ENCODE measurements at places on chromosomes 7 and 10.

DNA sequence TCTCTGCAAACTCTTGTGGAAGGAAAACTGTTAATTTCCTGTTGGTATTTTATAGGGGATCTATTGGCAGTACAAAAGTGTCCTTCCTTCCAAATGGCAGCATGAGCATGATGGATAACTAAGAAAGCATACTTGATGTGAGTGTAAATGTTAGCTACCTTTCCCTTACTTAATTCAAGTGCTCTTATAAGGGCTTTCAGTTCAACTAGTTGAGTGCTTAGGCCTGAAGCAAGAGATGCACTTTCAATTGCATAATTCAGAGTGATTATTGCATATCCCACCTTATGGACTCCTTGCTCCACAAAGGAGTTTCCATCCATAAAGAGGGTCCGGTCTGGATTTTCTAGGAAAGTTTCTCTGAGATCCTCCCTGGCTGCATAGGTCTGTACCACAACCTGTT lies 56.3 kb upstream of the CYP2C8 start:
- no peaks in the 10 kb centered on the region for H3K27me3 ChIP-seq
- H3K27ac ChIP-seq = no peak overlapping the region
- no peaks in the 10 kb centered on the region for H3K4me1 ChIP-seq
- H3K4me3 ChIP-seq = no peak overlapping the region
- no peaks in the 10 kb centered on the region for H3K36me3 ChIP-seq
- no peak for DNase-seq

DNA sequence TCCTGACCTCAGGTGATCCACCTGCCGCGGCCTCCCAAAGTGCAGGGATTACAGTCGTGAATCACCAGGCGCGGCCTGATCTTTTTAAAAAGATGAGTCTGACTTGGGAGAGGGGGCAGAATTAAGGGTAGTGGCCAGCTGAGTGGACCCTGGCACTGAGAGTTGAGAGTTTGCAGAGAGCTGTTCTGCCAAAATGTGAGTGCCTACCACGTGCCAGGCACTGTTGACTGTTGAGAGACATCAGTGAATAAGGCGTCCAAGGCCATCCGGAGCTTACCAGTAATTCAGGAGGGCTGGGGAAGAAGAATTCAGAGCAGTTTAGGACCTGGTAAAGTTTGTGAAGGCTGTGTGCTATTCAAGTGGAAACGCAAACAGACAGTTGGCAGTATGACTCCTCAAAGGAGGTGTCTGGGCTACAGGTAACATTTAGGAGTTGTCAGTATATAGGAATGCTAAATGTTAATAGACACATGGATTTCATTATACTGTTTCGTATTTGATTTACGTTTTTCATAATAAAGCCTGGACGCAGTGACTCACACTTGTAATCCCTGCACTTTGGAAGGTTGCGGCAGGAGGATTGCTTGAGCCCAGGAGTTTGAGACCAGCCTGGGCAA lies 1.5 kb downstream of the NIPSNAP2 start:
- no peaks in the 10 kb centered on the region for H3K36me3 ChIP-seq
- H3K27ac ChIP-seq = peak overlapping the region; percentile 96
- H3K27me3 ChIP-seq = no peaks in the 10 kb centered on the region
- H3K4me1 ChIP-seq = peaks cover 13% of the 10 kb centered on the region
- no peak for DNase-seq

DNA sequence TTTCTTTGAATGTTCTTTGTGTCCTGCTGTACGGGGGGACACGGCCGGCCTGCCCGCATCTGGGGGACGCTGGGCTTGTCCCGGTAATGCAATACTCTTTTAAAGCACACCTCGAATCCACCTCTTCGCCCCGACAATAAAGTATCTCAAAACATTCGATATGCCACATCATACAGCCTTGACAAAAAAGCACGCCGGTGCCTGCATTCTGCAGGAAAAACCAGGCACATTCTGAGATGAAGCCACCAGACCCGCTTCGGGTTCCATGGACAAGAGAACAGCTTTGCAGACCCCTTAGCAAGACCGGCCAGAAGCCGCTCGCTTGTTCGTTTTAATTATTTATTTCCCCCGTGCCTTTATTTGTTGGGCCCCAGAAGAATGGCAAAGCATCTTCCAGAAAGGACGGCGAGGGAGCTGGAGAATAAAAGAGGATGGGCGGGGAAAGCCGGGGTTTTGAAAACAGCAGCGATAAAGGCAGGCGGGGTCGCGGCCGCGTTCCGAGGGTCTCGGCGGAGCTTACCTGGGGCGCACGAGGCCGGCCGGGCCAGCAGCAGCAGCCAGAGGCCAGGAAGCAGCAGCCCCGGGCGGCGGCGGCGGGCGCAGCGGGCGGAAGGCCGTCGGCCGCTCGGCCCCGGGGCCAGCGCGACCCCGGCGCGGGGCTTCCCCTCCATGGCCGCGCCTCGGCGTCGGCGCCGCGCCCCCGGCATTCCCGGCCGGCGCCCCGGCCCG lies 462 bp downstream of the KIAA1549 start:
- H3K4me3 ChIP-seq = peak overlapping the region; percentile 64
- no peak for DNase-seq
- peaks cover 15% of the 10 kb centered on the region for H3K4me1 ChIP-seq
- H3K27ac ChIP-seq = no peak overlapping the region
- H3K36me3 ChIP-seq = no peaks in the 10 kb centered on the region

GRCh38 chr7:82477733-82478515 lies 34.3 kb upstream of the CACNA2D1 start:
- no peak for DNase-seq
- H3K27me3 ChIP-seq = no peaks in the 10 kb centered on the region
- no peak overlapping the region for H3K4me3 ChIP-seq
- H3K27ac ChIP-seq = no peak overlapping the region
- no peaks in the 10 kb centered on the region for H3K4me1 ChIP-seq

- no peak overlapping the region for H3K4me3 ChIP-seq
- no peak overlapping the region for H3K27ac ChIP-seq
- no peak for DNase-seq
- H3K27me3 ChIP-seq = no peaks in the 10 kb centered on the region
Observed at GRCh38 chr10:21950566-21950965, 53.0 kb downstream of the DNAJC1 start.

DNA sequence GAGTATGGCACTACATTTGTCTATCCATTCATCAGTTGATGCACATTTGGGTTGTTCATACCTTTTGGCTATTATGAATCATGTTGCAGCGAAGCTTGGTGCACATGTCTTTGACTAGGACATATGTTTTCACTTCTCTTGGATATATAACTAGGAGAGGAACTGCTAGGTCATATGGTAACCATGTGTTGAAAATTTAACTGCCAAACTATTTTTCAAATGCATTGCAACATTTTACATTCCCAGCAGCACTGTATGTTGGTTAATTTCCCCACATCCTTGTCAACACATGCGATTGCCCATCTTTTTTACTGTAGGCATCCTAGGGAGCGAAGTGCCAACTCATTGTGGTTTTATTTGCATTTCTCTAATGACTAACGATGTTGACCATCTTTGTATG lies 183.4 kb downstream of the PRKCQ start:
- H3K4me3 ChIP-seq = no peak overlapping the region
- H3K36me3 ChIP-seq = no peaks in the 10 kb centered on the region
- no peak for DNase-seq
- no peak overlapping the region for H3K27ac ChIP-seq
- H3K4me1 ChIP-seq = no peaks in the 10 kb centered on the region

GRCh38 chr7:130141161-130141883 lies 63.9 kb downstream of the TMEM209 start:
- no peaks in the 10 kb centered on the region for H3K36me3 ChIP-seq
- H3K27me3 ChIP-seq = no peaks in the 10 kb centered on the region
- H3K4me1 ChIP-seq = peaks cover 26% of the 10 kb centered on the region
- peak overlapping the region; percentile 69 for H3K4me3 ChIP-seq
- H3K27ac ChIP-seq = peak overlapping the region; percentile 71

DNA sequence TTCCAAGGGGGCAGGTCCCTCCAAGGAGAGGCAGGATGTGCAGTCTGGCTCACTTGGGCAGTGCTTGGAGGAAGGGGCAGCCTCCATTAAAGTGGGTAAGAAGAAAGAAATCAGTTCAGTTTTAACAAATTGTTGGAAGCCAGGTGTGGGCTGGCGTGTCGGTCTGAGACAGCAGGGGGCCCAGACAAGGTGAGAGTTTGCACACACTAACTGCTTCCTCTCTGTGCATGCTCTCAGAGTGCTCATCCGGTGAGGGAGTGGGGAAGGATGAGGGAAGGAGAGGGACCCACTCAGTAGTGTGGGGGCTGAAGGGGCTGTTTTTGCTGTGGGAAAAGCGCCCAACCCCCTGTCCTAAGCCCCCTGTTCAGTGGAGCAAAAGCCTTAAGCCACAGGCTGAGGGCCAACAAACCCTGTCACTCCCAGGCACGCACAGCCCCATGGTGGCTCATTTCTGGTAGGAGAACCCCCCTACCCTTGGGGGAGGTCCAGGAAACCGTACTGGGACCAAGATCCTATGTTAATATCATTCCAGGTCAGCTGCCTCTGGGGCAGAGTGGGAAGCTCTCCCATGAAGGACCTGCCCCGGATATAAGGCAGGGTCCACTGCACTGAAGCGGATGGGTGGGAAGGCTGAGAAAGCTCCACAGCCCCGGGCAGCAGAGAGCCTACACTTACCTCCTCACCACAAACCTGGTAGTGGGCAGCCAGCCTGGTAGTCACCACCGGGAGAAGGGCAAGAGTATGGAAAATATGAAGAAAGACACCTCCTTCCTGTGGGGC lies 5.1 kb upstream of the PCBD1 start:
- no peaks in the 10 kb centered on the region for H3K36me3 ChIP-seq
- no peaks in the 10 kb centered on the region for H3K27me3 ChIP-seq

DNA sequence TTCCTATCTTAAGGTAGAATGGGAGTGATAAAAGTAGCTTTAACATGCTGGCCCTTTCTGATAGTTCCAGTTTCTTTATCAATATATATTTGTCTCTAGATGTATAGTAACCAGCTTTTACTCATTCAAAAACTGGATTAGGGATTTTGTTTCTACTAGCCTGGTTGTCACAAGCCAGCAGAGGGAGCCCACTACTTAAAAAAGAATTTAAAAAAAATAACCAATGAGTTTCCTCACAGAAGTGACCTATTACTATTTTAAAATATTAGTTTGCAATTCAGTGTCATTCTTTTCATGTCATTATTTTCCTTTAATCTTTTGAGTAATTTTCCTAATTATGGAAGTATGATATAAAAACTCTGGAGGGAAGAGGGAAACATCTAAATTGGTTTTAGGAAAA lies 142.1 kb downstream of the PHTF2 start:
- H3K36me3 ChIP-seq = no peaks in the 10 kb centered on the region
- H3K4me3 ChIP-seq = no peak overlapping the region
- peak; percentile 16 for DNase-seq
- H3K27me3 ChIP-seq = no peaks in the 10 kb centered on the region

GRCh38 chr7:100875356-100875751 lies 451 bp downstream of the SRRT start:
- no peak for DNase-seq
- H3K36me3 ChIP-seq = no peaks in the 10 kb centered on the region
- no peaks in the 10 kb centered on the region for H3K27me3 ChIP-seq

- DNase-seq = no peak
- no peaks in the 10 kb centered on the region for H3K36me3 ChIP-seq
- H3K27me3 ChIP-seq = no peaks in the 10 kb centered on the region
- no peak overlapping the region for H3K27ac ChIP-seq
Observed at GRCh38 chr10:34006471-34006870, 672.0 kb upstream of the NRP1 start.

DNA sequence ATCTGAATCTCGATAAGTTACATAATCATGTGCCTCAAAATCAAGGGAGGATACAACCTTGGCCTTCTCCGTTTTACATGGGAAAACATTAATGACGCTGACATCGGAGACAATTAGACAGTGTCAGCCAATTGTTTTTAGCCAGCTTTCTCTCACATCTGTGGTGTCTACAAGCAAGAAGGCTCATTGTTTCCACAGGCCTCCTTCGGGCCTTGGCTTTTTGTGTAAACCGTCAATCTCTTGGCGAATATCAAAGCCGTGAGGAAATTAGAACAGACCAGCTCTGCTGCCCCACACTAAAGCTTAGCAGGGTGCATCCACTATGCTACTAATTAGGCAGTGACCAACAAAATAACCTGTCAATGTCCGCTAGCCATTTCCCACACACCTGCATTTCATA lies 43.2 kb downstream of the VAX1 start:
- no peak overlapping the region for H3K27ac ChIP-seq
- H3K27me3 ChIP-seq = peaks cover 8% of the 10 kb centered on the region
- no peak for DNase-seq
- no peak overlapping the region for H3K4me3 ChIP-seq
- H3K4me1 ChIP-seq = no peaks in the 10 kb centered on the region
- H3K36me3 ChIP-seq = no peaks in the 10 kb centered on the region

DNA sequence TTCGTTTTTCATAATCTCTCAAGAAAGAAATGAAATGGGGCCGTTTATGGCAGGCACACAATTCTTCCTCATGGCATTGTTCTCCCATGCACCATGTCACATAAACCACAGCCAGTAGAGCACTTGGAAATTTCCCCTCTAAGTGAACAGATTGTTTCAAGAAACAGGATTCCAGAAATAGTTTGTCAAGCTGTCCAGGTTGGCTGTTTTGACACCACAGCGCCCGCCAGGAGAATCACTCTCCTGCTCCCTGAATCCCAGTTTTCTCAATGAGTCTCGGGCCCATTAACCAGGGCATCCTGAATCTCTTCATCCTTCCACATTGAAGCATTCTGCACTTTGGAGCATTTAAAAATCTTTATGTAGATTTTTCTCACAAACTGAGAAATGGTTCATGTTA lies 172.2 kb upstream of the NEBL start:
- no peaks in the 10 kb centered on the region for H3K27me3 ChIP-seq
- no peak overlapping the region for H3K4me3 ChIP-seq
- H3K36me3 ChIP-seq = no peaks in the 10 kb centered on the region
- H3K4me1 ChIP-seq = no peaks in the 10 kb centered on the region
- DNase-seq = no peak

GRCh38 chr10:108392286-108392685 lies 1227.8 kb upstream of the SORCS1 start:
- no peaks in the 10 kb centered on the region for H3K4me1 ChIP-seq
- no peak for DNase-seq
- H3K27ac ChIP-seq = no peak overlapping the region
- H3K27me3 ChIP-seq = no peaks in the 10 kb centered on the region
- no peaks in the 10 kb centered on the region for H3K36me3 ChIP-seq

GRCh38 chr10:106384496-106384895 lies 780.0 kb downstream of the SORCS1 start:
- no peaks in the 10 kb centered on the region for H3K36me3 ChIP-seq
- DNase-seq = no peak
- H3K4me3 ChIP-seq = no peak overlapping the region
- no peaks in the 10 kb centered on the region for H3K27me3 ChIP-seq
- no peak overlapping the region for H3K27ac ChIP-seq

- H3K27ac ChIP-seq = no peak overlapping the region
- H3K4me3 ChIP-seq = no peak overlapping the region
- H3K4me1 ChIP-seq = no peaks in the 10 kb centered on the region
- no peak for DNase-seq
- no peaks in the 10 kb centered on the region for H3K27me3 ChIP-seq
Observed at GRCh38 chr7:14016950-14017349, 27.5 kb upstream of the ETV1 start.

GRCh38 chr7:139403601-139404000 lies 43.9 kb downstream of the LUC7L2 start:
- peaks cover 73% of the 10 kb centered on the region for H3K36me3 ChIP-seq
- H3K4me1 ChIP-seq = no peaks in the 10 kb centered on the region
- no peak overlapping the region for H3K4me3 ChIP-seq
- H3K27ac ChIP-seq = no peak overlapping the region
- no peak for DNase-seq
